Neural progenitor cell (in vitro differentiated cells): ENCODE measurements at places on chromosomes 1 and 21. TPM values are rescaled to one million over a fixed set of nuclear protein-coding genes. Genes with fewer than 3 reads are reported as not detected.

Gene SLFNL1
- 0.19 TPM in 1 of 2 replicates, not detected in the other for total RNA-seq

Gene PCP4
- total RNA-seq = 0.81 TPM in 1 of 2 replicates, not detected in the other

Gene LEPR
- total RNA-seq = 11.4 and 15.2 TPM in 2 replicates

Gene BMP8B
- 0.24 and 0.28 TPM in 2 replicates for total RNA-seq

Gene TENT5C
- 0.09 and 0.39 TPM in 2 replicates for total RNA-seq

Gene SHE
- 0.04 TPM in 1 of 2 replicates, not detected in the other for total RNA-seq

Gene C4BPB
- total RNA-seq = not detected in 2 replicates

Gene FAM72B
- total RNA-seq = 36.9 and 48.4 TPM in 2 replicates

Gene MMEL1
- 0.19 and 0.31 TPM in 2 replicates for total RNA-seq

DNA sequence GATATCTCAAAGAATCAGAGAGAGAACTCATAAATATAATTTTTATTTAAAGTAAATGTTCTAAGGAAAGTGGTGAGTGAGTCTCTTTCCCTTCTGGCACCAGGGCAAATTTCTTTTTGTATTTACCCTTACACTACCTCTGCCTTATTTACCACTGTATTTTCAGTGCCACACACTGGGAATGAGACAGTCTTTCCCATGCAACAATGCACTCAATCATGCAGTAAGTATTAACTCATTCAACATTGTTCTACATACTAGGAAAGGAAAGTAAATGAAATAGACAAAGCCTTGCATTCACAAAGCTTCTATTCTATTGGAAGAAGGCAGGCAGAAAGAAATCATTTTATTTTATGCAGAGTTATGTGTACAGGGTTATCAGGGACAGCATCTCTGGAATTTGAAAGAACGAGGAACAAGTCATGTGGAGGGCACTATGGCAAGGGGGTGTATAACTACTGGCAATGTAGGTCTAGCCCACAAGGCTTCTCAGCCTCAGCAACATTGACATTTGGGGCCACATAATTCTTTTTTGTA is 129.8 kb upstream of the PRDX6 start:
- H3K27ac ChIP-seq = peak overlapping the region; percentile 2
- peaks cover 3% of the 10 kb centered on the region for H3K36me3 ChIP-seq
- DNase-seq = peak; percentile 64

DNA sequence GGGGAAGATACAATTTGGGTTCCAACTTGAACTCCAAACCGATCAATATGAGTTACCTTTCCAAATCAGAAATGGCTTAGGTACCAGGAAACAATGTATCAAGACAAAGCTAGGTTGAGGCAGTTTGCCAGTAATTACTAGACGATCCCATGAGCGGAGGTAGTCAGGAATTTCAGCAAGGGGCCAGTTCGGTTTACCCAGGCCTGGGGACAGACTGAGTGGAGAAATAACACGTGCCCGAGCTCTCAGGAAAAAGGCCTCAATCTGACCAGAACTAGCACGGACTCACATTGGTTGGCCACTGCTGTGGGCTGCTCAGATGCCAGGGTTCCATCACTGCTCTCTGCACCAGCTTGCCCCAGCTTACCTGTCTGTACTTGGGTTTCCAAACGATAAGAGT is 15.3 kb downstream of the CLSTN1 start:
- no peaks in the 10 kb centered on the region for H3K27me3 ChIP-seq
- no peaks in the 10 kb centered on the region for H3K36me3 ChIP-seq
- no peak overlapping the region for H3K4me3 ChIP-seq
- DNase-seq = no peak

GRCh38 chr1:216215169-216215568 is 208.1 kb downstream of the USH2A start:
- no peaks in the 10 kb centered on the region for H3K27me3 ChIP-seq
- no peak overlapping the region for H3K4me3 ChIP-seq
- H3K36me3 ChIP-seq = no peaks in the 10 kb centered on the region
- H3K4me1 ChIP-seq = no peaks in the 10 kb centered on the region
- DNase-seq = no peak
- H3K27ac ChIP-seq = no peak overlapping the region

DNA sequence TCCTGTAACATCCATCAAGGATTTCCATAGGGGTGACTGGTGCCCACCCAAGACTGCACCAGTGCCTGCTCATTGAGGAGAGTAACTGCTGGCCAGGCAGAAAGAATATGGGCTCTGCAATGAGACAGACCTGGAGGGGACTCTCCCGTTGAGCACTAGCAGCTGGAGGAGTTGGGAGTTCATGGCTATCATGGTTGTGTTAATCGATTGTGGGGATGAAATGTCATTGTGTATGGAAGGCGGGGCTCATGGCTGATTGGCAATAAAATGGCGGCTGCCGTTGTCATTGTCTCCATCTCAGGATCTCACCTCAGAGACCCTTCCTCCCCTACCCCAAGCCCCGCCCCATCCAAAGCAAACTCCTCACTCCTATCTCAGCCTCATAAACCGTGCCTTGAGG is 3.9 kb downstream of the TMEM125 start:
- peaks cover 13% of the 10 kb centered on the region for H3K4me1 ChIP-seq
- H3K4me3 ChIP-seq = no peak overlapping the region
- H3K36me3 ChIP-seq = no peaks in the 10 kb centered on the region
- H3K27me3 ChIP-seq = peaks cover 4% of the 10 kb centered on the region
- no peak overlapping the region for H3K27ac ChIP-seq

DNA sequence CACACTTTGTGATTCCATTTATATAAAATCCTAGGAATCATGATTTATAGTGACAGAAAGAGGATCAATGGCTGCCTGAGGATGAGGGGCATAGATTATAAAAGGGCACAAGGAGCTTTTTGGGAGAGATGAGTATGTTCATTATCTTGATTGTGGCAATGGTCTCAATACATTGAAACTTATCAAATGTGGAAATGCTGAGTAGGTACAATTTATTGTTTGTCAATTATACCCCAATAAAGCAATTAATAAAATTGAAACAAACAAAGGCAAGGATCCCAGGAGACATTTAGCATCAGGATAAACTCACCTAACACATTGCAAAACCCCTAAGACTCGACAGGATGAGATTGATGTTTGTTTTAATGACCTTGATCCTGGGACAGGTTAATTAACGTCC is 153.1 kb upstream of the KLHDC7A start:
- H3K4me3 ChIP-seq = no peak overlapping the region
- H3K27ac ChIP-seq = no peak overlapping the region
- no peaks in the 10 kb centered on the region for H3K36me3 ChIP-seq

DNA sequence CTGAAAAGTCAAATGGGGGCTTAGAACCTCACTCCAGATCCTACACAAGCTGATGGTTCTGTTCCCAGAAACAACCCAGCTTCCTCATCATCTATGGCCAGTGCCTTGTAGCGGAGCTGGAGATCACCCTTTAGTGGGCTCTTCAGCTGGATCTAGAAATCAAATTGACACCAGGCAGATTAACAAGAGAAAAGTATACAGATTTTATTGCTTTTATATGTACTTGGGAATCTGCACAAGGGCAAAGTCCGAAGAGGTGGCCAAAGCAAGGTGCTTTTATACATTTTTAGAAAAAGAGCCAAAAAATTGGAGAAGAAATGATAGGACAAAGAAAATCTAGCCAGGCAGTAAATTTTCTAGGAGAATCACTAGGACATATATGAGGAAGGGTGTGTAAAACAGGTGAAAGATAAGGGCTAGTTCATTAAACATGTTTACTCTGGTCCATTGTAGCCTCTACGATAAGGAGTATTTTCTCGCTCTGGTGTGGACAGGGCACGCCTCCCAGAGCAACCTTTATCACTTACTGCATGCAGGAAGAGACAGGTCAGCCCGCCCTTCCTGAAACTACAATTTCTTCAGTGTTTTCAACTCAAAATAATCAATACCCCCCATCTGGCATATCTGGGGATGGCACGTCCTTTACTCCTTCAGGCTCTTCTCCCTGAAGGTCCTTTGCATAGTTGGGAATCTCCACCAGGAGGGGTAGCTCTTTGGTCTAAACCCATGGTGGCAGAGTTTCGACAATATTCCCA is 14.0 kb upstream of the LGALS8 start:
- H3K4me3 ChIP-seq = no peak overlapping the region
- no peaks in the 10 kb centered on the region for H3K4me1 ChIP-seq
- DNase-seq = no peak
- H3K27me3 ChIP-seq = no peaks in the 10 kb centered on the region

DNA sequence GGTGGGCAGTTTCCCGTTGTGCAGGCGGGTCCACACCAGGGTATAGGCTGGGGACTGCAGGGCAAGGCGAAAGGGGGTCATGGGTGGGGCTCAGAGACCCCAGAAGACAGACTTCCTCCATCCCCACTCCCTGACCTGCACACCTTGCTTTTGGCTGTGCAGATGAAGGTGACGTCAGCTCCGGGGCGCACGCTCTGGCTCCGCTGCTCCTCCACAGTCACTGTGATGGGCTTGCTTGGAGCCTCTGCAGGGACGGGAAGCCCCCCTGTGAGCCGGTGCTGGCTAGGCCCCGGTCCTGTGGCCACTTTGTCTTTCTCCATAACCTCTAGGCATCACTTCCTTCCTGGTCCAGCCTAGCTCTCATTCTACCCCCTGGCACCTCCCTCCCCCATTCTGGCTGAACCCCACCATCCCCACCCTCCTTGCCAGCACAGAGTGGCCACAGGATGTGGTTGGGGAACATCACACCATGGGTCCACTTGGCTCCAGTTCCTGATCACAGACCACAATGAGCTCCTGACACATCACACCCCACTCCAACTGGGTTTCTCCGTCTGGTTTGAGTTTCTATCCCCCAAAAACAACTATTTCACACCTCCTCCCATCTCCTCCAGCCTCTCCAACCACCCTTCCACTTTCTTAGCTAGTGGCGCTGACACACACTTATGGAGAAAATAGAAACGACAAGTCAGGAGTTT is 45.2 kb downstream of the LDLRAD2 start:
- no peaks in the 10 kb centered on the region for H3K27me3 ChIP-seq
- H3K27ac ChIP-seq = no peak overlapping the region
- no peak overlapping the region for H3K4me3 ChIP-seq
- no peak for DNase-seq

- H3K27me3 ChIP-seq = peaks cover 59% of the 10 kb centered on the region
- peak overlapping the region; percentile 57 for H3K4me3 ChIP-seq
- H3K27ac ChIP-seq = no peak overlapping the region
- DNase-seq = peak; percentile 42
- no peaks in the 10 kb centered on the region for H3K36me3 ChIP-seq
These were observed 107.5 kb downstream of the ZNF281 start for GRCh38 chr1:200302192-200302920.

DNA sequence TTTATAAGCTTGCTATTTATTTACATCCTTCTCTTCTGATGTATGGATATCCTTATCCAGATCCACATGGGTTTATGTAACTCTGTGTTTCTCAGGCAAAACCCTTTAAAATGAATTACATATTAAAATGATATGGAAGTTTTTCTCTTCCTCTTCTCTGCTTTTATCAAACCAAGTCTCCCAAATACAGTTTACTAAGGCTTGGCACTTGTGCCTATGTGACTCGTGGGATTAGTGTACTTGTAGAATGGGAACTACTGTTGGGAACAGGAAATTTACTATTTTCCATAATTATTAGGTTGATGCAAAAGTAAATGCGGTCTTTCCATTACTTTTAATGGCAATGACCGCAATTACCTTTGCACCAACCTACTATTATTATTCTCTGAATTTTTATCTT is 14.8 kb downstream of the SIM2 start:
- H3K36me3 ChIP-seq = no peaks in the 10 kb centered on the region
- no peak for DNase-seq
- peaks cover 8% of the 10 kb centered on the region for H3K4me1 ChIP-seq
- no peak overlapping the region for H3K4me3 ChIP-seq
- peaks cover 98% of the 10 kb centered on the region for H3K27me3 ChIP-seq

DNA sequence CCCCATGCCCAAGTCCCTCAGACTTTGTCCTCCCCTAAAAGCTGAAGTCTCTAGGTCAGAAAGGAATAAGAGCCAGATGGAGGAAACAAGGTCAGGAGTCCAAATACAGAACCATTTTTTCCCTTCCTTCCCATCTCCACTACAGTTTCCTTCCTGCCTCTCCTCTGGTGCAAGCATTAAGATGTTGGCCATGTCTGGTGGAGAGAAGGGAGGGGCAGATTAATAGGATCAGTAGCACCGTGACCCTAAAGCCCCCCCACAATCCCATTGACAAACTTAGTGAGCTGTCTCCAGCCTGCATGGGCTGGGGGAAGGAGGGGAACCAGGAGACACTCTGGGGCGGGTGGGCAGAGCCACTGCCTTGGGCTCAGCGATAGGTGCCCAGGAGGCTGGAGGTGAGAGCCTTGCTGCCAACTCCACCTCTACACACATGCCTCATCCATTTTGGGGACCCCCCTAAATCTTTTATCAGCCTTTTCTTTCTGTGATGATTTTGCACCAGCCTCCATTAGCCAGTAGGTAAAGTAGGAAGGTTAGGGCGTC is 59.8 kb downstream of the RHBG start:
- H3K4me1 ChIP-seq = peaks cover 37% of the 10 kb centered on the region
- no peak for DNase-seq
- H3K27me3 ChIP-seq = peaks cover 100% of the 10 kb centered on the region
- no peak overlapping the region for H3K27ac ChIP-seq
- H3K36me3 ChIP-seq = no peaks in the 10 kb centered on the region

DNA sequence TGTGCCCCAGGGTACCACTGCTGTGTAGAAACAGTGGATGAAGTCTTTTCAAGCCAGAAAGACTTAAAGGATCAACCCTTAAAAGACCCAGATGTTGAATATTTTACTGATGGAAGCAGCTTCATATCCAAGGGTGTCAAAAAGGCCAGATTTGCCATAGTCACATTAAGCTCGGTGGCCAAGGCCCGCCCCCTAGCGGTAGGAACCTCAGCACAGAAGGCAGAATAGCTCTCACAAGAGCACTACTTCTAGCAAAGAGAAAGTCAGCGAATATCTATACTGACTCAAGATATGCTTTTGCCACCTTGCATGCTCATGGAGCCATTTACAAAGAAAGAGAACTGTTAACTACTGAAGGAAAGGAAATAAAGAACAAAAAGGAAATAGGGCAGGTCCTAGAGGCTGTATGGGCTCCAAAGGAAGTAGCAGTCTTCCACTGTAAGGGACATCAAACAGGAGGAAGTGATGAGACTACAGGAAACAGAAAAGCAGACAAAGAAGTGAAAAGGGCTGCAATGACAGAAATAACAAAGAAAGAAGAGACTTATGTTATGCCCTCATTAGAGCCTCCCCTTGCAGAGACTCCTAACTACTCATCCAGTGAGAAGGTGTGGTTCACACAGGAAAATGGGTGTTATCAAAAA is 90.5 kb downstream of the LIPI start:
- no peak overlapping the region for H3K27ac ChIP-seq
- H3K4me3 ChIP-seq = no peak overlapping the region
- H3K4me1 ChIP-seq = no peaks in the 10 kb centered on the region
- no peaks in the 10 kb centered on the region for H3K36me3 ChIP-seq
- no peaks in the 10 kb centered on the region for H3K27me3 ChIP-seq

- no peak for DNase-seq
- no peaks in the 10 kb centered on the region for H3K27me3 ChIP-seq
- no peak overlapping the region for H3K27ac ChIP-seq
- peaks cover 32% of the 10 kb centered on the region for H3K4me1 ChIP-seq
- H3K4me3 ChIP-seq = no peak overlapping the region
- peaks cover 25% of the 10 kb centered on the region for H3K36me3 ChIP-seq
These were observed 4.0 kb downstream of the WDR26 start for GRCh38 chr1:224430511-224431113.
